ENCODE measurements at places on chromosomes 7 and 10. TPM values are rescaled to one million over a fixed set of nuclear protein-coding genes. Genes with fewer than 3 reads are reported as not detected.

- no peak for DNase-seq
Measured at GRCh38 chr10:46254467-46254866, 32.3 kb upstream of the ANTXRL start.

DNA sequence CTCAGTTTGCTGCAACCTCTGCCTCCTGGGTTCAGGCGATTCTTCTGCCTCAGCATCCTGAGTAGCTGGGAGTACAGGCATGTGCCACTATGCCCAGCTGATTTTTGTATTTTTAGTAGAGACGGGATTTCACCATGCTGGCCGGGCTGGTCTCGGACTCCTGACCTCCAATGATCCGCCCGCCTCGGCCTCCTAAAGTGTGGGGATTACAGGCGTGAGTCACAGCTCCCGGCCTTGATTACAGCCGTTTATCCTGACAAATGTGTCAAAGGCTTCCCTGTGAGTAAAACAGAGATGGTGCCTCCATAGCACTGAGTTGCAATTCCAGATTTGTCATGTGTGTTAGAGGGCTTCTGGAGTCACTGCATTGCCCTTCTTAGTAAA is 273.7 kb downstream of the CCDC3 start:
- DNase-seq, result no peak

PRR15 gene
- total RNA-seq, result not detected

GPER1 gene
- total RNA-seq, result not detected

GRCh38 chr7:33192695-33193291 is 63.4 kb downstream of the BBS9 start:
- DNase-seq, result no peak

MMD2 gene
- total RNA-seq, result not detected

DPP6 gene
- total RNA-seq, result not detected

- no peak for DNase-seq
Measured at GRCh38 chr10:70622981-70623844, 20.7 kb upstream of the PRF1 start.

DNA sequence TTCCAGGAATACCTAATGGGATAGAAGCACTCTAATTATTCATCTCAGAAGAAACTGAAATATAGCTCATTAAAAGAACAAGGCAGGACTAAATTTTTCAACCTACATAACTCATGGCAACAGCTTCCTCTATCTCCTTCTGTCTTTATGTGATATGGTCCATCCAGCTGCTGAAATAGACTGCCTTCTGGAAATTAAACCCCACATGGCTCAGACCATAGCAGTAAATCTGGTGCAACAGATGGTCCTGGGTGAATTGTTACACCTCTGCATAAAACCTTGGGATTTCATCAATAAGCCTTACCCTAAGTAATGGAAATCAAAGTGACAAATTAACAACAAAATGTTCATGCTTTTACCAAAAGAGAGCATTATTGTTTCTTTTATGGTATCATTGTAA is 205.6 kb upstream of the CSTF2T start:
- DNase-seq, result no peak

C7orf33 gene
- total RNA-seq, result not detected

FGFBP3 gene
- 1.2 TPM for total RNA-seq

DNA sequence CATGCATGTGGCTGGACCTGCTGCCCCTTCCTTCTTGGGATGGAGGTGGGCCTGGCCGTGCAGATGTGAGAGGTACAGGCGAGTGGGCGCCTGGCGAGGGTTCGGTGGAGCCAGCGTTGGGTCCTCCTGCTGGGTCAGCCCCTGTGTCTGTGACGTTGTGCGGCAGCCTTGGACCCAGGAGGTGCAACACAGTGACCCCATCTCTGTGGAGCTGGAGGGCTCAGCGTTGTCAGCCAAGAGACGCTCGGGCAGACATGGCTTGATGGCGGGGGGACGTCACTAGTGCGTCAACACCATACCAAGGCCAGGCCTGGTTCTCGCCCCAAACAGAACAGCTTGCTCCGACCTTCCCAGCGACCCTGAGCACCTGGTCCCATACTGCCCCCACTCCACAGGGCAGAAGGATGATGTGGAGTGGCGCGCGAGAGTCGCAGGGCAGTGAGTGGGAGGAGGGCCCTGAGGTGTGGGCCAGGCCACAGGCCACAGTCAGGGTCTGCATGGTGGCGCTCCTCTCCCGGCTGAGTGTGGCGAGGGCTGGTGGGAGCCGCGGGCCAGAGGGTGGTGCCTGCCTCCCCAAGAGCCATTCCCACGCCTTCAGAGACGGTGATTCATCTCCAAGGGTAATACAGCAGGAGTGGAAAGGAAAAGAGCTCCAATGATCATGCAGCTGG is 184.4 kb downstream of the DNAJB6 start:
- no peak for DNase-seq

GRCh38 chr7:69883399-69883891 is 285.2 kb downstream of the AUTS2 start:
- DNase-seq, result no peak

DNA sequence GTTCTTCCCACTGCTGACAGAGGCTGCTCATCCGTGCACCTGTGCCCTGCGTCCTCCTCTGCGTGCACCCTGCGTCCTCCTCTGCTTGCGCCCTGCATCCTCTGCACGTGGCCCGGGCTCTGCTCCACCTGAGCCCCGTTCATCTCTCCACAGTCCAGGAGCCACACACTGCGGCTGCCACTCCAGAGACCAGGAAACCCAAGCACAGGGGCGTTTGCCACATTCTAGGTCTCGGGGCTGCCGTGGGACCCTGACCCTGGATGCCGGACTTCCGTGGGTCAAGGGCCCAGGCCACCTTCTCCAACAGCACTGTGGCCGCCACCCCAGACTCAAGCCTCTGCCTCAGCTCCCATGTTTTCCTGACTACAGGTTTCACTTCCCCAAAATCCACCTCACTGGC is 460.4 kb downstream of the PTPRN2 start:
- no peak for DNase-seq

DNA sequence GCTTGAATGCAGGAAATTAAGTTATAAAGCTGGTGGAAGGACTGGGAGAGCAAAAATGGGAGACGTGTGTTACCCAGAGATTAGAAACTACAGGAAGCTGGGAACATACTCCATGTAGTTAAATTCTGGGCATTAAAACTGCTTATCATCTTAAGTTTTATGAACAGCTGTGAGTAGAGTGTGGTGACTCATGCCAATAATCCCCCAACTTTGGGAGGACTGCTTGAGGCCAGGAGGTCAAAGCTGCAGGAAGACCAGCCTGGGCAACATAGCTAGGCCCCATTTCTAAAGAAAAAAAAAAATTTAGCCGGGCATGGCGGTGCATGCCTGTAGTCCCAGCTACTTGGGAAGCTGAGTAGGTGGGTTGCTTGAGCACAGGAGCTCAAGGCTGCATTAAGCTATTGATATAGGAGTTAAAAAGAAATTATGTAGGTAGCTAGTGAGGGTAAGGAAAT is 56.2 kb upstream of the SEPHS1 start:
- DNase-seq, result no peak

DNA sequence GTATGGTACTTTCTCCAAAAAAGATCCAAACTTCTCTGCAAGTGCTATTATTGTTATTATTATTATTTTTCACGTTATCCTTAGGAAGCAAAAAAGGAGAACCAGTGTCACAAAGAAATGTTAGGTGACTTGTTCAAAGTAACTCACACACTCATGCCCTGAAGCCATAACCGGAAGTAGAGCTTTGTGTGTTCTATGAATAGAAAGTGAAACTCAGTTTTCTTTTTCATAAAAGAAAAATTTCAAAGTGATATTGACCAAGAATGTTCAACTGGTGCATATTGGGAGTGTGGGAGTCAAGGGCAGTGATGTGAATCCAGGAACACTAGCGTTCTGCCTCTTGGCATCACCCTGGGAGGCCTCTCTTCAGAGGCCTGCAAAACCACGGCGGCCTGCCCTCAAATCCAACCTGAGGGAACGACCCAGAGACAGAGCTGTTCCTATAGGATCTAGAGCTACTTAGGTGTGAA is 106.1 kb downstream of the PRKCQ start:
- DNase-seq, result peak; percentile 36

DNA sequence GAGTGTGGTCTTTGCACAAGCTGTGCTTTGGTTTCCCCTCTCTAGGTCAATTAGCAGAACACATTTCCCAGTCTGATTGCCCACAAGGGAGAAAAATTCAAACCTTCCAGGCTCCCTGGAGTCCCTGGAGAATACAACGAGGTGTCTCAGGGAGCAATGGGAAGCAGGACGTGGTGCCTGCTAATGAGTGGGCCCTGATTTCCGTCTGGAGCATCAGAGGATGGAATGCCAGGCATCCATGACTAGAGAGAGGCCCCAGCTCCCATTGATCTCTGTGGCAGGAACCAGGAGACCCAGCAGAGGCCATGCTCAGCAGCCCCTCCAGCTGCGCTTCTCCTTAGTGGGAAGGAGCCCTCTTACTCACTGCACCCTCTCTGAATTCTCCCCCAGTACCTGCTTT is 33.2 kb upstream of the TLX1 start:
- DNase-seq, result no peak

GRCh38 chr7:142711746-142712616 is 37.3 kb upstream of the PRSS1 start:
- peak; percentile 51 for DNase-seq

DNA sequence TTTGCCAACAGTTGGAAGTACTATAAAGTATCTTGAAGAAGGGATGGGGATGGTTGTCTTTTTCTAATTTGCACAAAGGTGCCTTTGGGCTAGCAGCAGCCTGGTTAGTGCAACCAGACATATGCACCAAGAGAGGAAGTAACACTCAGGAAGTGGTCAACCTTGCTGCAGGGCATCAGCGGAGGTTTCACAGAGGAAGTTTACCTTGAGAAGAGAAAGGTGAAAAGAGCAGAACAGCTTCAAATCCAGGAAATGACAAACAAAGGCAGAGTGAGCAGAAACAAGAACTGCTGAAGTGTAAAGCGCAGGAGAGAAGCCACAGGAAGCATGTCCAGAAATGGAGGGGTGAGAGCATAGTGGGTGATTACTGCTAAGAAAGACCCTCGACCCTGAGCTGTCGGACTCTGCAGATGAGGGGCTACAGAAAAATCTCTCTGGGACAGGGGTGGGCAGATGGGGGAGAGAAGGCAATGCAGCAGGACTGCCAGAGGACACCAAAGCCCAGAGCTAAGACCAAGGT is 66.9 kb downstream of the STK17A start:
- peak; percentile 77 for DNase-seq

All from activated naive CD4-positive, alpha-beta T cell treated with anti-CD3 and anti-CD28 coated beads for 36 hours (primary cell).